ENCODE measurements at places on chromosomes 7 and 10.

DNA sequence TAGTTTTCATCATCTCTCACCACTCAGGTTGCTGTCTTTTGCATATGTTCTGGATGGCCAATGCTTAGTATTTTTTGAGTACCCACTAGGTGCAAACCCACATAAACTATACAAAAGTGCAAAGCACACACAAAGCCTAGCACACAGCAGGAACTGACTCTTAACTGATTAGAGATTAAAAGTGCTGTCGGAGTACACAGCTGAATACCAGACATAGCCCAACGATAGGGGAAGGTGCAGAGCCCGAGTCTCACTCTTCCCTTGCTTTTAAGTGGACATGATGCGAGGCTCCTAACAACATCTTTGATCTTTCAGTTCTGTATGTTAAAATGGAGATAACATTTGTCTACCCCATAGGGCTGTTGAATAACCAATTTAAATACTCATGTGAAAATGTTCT lies 90.8 kb downstream of the DPY19L1 start:
- no peak for DNase-seq

- DNase-seq: no peak
These were observed 117.1 kb downstream of the FGFR2 start for GRCh38 chr10:121481180-121481579.

GRCh38 chr7:50682573-50682972 lies 100.1 kb downstream of the GRB10 start:
- DNase-seq: no peak

DNA sequence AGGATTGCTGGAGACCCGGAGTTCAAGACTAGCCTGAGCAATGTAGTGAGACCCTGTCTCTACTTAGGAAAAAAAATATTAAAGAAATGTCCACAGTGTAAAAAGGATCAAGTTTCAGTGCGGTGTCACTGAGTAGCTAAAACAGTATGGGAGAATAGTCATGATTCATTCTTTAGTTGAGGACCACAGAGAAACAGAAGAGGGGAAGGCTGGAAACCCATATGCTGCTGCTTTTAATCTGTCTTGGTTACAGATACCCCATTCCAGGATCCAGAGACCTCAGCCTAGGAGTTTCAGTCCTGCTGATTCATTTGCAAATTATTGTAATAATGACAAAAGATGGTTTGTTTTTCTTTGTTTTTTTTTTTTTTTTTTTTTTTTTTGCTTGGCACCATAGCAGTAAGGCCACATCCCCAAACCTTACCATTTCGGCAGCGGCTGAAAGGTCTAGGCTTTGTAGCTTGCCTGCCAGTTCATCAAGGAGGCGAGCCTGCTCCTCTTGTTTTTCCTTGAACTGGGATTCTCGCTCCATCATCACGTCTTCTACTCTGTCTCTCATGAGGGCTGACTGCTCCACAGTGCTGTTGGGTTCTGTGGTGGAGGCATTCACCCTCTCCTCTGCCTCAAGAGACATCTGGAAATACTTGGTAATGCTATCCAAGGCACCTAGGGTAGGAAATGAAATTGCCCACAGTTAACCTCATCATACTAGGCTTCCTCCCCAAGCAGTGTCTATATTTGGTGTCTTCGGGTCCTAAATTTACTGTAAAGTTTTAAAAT lies 44.2 kb downstream of the DLD start:
- no peak for DNase-seq

DNA sequence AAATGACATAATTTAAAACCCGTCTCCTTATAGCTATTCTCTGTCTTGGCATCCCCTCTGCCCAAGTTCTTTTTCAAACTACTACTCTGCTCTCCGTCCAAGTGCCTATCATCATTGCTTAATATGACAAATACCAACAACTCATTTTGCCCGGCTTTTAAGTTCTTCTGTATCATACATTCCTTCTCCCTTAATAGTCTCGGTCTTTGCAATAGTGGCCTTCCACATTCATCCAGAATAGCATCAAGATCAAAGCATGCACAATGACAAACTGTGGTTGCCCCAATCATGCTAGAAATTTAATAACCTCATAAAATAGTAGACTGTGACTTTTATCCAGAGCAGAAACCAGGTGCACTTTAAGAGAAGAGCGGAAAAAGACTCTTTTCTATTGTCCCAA lies 198.9 kb downstream of the ETV1 start:
- DNase-seq: no peak

DNA sequence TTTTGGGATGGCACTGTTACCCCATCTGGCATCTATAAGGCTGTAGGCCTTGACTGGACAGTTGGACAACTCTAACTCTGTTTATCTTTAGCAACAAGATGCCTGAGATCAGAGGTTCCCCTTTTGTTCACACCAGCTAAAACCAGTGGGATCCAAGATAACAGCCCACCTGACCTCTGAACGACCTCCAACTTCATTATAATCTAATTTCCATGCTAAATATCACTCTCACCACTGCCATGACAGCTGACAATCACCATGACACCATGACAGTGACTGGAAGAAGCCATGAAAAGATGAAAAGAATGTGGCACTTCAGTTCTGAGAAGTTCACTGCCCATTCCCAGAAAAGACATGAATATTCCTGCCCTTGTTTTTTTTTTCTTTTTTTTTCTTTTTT lies 281.4 kb upstream of the TAC1 start:
- no peak for DNase-seq

- DNase-seq: no peak
These were observed 13.2 kb upstream of the CREB3L2 start for GRCh38 chr7:138015096-138015495.

GRCh38 chr7:131231381-131232220 lies 96.1 kb upstream of the MKLN1 start:
- peak; percentile 49 for DNase-seq

DNA sequence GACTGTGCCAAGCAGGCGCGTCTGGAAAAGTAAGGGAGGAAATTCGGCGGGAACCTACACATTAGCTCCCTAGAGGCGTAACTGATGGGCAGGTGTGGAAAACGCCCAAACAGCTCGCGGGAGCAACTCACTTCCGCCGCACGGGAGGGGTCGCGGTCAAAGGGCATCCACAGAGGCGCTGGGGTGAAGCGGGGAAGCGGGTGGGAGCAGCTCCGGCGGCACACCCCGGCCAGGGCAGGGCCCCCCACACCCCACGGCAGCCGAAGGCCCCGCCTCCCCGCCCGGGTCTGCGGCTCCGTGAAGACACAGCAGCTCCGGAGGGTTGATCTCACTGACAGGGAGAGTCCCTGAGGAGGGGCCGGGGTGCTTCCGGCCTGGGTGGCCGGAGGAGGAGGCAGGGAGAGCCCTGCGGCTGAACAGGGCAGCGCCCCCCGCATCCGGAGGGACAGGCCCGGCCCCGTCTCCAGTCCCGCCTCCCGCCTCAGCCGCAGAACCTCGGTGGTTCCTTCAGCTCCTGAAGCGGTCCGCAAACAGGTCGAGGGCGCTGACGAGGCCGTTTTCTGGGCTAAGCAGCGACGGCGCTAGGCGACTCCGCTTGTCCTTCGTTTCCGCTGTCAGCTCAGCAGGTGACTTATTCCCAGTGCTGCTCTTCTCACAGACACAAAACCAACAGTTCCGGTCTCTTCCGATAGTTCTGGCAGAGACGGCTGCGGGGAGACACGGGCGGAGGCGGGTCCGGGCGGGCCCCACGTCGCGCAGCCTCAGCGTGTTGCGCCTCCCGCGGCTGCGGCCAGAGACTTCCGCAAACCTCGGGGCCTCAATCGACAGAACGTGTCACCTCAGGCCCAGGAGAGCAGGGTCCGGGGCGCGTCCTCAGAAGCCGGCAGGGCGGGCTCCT lies 276.1 kb downstream of the DNAJB6 start:
- peak; percentile 62 for DNase-seq

GRCh38 chr7:7099584-7100014 lies 82.7 kb upstream of the C1GALT1 start:
- DNase-seq: no peak

DNA sequence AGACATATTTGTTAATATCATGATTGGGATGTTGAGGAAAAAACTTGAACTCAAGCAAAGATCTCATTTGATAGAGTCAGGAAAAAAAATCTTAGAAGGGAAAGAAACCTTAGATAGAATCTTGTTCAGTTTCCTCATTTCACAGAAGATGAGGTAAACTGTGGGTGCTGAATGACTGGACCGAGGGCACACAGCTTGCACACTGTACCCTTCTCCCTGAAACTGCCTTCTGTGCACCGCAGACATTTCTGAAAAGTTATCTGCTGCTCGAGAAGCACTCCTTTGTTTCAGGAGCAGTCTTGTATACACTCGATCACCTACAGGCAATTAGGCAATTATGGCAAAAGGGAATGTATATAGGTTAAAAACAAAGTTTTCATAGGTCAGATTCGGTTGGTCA lies 167.4 kb downstream of the SKAP2 start:
- no peak for DNase-seq

DNA sequence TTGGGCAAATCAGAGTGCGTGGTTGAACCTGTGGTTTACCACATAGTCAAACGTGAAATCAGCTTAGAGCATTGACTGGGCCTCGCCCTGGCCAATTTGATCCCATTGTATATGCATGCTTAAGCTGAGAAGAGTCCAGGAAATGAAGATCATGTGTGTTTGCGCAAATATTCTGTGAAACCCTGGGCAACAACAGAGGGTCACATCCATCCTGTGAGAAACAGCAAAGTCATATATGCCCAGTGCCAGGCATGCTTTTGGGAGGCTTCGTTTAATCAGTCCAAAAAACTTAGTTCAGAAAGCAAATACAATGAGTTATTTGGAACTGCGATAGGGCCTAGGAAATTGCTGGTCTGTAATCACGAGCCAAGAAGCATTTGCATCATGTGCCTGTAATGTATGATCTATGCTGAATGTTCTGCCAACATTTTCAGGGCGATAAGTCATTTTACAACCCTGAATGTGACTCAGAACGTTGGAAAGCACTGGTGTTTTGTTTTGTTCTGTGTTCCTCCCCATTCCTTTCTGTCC lies 412.1 kb upstream of the CELF2 start:
- DNase-seq: no peak

DNA sequence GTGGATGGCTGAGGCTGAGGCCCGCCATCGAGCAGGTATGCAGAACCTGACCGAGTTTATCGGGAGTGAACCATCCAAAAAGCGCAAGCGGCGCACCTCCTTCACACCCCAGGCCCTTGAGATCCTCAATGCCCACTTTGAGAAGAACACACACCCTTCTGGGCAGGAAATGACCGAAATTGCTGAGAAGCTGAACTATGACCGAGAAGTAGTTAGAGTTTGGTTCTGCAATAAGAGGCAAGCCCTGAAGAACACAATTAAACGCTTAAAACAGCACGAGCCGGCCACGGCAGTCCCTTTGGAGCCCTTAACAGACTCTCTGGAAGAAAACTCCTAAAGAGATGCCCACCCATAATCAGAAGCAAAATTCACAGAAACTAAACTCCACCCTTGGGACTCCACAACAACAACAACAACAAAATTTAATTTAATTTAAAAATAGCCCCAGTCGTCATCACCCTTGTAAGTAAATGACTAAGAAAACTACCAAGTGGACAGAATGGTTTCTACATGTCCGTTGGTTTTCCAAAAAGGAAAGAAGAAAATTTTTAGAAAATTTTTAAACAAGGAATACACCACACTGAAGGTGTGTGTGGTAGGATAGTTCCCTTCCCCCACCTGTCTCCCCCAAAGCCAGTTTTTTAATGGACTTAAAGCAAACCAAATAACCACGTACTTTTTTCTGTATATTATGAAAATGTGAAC lies 101.7 kb upstream of the YAE1 start:
- DNase-seq: no peak

DNA sequence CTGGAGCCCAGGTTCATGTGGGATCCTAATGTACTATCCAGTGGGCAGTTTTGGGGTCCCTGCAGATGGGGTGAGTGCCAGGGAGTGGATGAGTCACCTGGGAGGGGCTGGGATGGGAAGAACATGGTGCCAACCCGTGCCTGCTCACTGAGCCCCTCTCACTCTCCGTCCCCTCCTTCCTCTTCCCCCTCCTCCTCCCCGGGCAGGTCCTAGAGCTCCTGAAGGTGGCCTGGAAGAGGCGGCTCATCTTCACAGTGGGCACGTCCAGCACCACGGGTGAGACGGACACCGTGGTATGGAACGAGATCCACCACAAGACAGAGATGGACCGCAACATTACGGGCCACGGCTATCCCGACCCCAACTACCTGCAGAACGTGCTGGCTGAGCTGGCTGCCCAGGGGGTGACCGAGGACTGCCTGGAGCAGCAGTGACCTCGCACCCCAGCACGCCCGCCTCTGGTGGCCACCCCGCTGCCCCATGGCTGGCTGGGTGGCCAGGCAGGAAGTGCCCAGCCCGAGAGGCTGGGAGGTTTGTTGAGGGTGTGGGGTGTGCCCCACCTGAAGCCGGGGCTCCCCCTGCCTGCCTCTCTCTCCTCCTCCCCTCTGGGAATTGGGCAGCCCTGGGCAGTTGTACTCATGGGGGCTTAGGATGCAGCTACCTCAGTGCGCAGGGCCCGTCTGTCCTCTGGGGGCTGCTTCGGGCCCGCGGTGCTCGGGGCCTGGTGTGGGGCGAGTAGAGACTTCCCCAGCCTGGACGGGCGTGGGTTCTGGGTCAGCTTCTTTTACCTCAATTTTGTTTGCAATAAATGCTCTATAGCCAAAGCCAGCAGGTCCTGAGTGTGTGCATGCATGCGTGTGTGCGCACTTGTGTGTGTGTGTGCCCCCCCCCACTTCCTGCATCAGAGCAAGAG lies 4.9 kb upstream of the UPK3B start:
- no peak for DNase-seq

DNA sequence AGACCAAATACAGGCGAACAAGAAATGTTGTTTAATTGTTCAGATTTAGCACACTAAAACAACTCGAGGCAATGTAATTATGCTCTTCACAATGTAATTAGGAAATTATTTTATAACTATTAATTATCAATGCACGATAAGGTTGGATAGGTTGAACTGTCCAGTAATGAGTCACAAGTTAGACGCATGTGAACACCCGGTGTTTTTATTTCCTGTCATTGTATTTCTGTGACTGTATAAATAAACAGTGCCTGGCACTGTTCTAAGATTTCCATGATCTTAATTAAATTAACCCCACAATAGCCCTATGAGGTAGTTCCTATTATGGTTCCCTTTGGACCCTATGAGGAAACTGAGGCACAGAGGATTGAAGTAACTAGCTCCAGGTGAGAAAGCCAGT lies 26.2 kb downstream of the C10orf105 start:
- DNase-seq: no peak

- no peak for DNase-seq
These were observed 22.9 kb upstream of the ELFN1 start for GRCh38 chr7:1646957-1647891.

GRCh38 chr7:37037286-37037685 lies 313.0 kb upstream of the AOAH start:
- no peak for DNase-seq

DNA sequence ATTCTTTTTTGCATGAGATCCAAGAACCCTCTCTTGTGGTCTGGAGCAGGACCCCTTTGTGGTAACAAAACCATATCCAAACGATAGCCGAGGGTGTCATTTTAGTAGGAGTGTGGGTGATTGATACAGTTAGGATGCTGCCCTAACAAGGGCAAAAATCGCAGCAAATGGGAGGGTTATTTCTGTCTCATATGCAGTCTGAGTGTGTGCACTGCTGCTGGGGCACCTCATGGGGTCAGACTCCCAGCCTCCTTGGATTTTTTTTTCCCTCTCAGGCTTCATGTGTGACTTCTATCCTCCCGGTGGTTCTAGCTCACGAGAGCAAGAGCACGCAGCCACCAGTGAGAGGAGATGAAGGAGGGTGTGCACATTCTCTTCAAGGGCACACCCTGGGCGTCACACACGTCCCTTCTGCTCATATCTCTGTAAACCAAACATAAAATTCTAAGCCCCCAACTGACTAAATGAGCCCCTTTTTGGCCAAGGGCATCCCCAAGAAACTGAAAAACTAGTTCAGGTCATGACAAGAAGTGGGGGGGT lies 28.6 kb upstream of the IL15RA start:
- no peak for DNase-seq
